ENCODE measurements at places on chromosomes 16 and 17.

DNA sequence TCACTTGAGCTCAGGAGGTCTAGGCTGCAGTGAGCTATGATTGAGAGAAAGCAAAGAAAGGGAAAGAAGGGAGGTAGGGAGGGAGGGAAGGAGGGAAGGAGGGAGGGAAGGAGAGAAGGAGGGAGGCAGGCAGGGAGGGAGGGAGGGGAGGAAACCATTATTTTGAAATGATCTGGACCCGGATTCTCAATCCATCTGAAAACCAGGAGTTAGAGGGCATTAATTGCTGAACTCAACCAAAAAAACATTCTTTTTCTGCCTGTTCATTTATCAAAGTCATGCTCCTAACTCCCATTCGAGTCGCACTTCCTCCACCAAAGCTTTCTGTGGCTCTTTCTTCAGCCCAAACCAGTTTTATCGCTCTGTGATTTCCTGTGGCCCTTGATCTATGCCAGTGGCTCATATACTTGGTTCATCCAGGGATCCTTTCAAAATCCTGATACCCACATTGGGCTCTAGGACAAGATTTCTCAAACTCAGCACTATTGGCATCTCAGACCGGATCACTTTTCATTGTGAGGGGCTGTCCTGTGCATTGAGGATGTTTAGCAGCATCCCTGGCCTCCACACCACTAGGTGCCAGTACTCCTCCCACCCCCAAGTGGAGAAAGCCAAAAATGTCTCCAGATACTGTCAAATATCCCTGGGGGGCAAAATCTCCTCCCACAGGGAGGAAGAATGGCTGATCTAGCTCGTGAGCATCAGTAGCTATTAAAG lies 38.2 kb downstream of the CMTM4 start:
- DNase-seq: no peak

DNA sequence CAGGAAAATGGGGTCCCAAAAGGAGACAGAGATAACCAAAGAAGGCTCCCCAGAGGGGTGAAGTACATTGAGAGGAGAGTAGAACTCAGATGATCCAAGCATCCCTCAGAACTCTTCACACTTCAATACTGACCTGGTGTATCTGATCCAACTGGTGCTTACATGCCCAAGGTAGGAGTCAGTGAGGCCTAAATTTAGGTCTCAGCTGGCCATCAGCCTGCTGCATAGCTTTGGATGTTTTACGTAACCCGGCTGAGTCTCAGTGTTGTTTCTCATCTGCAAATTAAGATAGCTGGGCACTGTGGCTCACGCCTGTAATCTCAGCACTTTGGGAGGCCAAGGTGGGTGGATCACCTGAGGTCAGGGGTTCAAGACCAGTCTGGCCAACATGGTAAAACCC lies 11.6 kb upstream of the GOSR2 start:
- DNase-seq: no peak

DNA sequence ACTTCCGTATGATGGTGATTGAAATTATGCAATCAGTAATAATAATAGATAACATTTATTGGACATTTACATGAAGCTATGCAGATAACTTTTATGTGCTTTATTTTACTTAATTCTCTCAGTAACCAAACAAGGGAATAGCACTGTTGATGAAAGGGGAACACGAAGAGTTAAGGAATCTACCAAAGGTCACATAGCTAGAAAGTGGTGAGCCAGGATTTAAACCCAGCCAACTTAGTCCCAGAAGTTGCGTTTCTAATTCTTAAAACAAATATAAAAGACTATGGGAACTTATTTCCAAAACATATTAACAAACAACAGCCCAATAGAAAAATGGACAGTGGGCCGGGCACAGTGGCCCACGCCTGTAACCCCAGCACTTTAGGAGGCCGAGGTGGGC lies 9.7 kb downstream of the SPNS3 start:
- no peak for DNase-seq

GRCh38 chr17:58328195-58329034 lies at the start of gene TSPOAP1:
TSPOAP1 (minus strand) TSS chr17:58328795; CDS start chr17:58327920, 875 bp downstream.
- peak; percentile 77 for DNase-seq

DNA sequence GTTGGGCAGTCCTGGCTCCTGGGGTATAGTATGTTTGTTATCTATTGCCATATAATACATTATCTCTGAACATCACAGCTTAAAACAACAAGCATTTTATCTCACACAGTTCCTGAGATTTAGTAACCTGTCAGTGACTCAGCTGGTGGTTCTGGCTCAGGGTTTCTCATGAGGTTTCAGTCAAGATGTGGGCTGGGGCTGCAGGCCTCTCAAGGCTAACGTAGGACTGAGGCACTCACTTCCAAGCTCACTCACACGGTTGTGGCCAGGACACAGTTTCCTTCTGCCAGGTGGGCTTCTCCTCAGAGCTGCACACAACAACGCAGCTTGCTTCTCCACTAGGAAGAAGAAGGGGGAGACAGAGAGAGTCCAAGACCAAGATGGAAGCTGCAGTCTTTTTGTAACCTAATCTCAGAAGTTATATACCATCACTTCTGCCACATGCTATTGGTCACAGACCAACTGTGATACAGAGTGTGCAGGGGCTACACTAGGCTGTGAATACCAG lies 10.3 kb upstream of the MED13 start:
- no peak for DNase-seq

DNA sequence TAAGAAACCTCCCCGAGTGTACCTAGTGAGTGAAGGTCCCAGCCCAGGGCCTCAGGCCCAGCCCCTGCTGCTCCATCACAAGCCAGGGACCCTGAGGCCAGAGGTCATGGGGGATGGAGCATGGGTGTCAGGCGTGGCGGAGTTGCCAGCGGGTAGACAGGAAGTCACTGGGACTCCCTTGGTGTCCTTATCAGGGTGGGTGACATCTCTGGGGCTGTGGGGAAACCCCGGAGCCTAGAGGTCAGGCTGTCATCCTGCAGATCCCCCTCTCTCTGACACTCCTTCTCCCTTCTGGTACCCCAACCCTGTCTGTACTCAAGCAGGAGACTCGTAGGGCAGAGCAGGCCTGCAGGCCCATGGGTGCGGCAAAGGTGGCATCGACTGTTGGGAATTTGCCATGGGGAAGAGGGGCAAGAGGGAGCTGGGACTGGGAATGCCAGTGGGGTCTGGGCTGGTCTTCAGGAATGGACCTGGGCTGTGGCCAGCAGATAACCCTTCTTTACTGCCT lies 10.8 kb upstream of the ADGRG1 start:
- DNase-seq: no peak

DNA sequence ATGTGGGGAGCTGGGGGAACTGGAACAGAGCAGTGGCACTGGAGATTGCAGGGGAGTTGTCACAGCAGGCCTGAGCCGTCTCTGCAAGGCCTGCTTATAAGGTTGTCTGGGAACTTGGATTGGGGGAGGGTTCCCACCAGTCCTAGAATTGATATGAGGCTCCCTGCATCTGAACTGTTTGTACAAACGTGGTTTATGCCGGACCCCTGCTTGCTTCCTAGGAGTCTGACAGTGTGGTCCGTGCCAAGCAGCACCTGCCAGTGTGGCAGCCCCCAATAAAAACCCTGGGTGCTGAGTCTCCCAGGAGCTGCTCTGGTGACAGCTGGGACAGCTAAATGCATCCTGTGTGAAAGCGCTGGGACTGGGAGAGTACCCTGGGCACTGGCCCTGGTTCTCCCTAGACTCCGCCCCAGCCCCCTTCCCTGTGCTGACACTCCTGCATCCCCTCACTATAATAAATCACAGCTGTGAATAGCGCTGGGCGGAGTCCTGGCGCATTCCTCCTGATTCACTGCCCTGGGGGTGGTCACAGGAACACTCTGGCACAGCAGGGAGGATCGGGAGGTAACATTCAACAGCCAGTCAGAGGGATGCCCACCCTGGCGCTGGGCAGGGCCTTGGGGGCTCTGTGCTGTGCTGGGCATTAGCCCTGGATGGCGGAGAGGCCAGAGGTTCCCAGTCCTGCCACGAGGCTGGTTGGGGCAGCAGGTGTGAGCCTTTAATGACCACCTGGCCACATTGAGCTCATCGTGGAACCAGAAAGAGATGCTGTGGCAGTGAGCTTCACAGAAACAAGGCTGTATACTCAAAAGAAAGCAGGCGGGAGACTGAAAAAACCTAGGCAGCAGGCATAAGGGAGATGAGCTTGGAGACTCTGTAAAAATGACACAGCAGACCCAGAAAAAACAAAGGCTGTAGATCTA lies 45.6 kb downstream of the RMI2 start:
- no peak for DNase-seq

DNA sequence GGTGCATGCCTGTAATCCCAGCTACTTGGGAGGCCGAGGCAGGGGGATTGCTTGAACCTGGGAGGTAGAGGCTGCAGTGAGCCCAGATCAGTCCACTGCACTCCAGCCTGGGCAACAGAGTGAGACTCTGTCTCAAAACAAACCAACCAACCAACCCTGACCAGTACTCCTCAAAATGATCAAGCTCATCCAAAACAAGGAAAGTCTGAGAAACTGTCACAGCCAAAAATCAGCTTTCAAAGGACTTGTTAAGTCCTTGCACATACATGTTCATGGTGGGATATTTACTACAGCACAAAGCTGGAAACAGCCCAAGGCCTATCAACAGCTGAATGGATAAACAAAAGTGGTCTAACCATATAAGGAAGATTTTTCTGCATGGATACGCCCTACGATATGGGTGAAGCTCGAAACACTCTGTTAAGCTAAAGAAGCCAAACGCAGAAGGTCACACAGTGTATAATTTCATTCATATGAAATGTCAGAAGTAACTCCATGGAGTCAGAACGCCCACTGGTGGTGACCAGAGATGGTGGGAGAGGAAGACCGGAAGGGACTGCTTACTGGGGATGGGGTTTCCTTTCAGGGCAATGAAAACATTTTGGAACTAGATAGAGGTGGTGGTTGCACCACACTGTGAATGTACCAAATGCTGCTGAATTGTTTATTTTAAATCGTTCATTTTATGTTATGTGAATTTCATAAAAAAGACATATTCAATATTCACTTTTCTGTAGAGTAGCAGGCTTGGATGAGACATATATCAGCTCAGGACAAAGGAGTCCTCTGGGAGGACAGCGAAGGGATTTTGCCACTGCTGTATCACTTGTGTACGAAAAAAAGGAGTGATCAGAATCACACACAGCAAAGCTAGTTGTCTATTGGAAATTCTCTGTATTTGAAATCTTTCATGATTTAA lies 17.7 kb downstream of the CCL17 start:
- DNase-seq: no peak

DNA sequence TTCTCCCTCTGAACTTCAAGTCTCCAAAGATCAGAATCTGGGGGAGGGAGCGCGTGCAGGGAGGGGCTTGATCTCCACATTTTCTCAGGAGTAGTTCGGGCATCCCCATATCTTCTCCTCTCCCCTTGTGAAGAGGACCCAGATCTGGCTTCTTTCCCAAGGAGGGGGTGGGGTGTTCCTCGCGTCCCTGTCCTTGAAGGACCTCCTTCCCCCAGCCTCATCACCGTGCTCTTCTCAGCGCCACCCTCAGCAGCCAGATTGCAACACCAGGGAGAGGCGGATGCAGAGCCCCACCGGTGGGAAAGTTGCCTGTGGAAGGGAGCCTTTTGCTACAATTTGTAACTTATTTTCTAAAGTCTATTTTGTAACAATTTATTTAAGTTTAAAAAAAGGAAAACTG lies 5.7 kb downstream of the PRSS53 start:
- DNase-seq: no peak

DNA sequence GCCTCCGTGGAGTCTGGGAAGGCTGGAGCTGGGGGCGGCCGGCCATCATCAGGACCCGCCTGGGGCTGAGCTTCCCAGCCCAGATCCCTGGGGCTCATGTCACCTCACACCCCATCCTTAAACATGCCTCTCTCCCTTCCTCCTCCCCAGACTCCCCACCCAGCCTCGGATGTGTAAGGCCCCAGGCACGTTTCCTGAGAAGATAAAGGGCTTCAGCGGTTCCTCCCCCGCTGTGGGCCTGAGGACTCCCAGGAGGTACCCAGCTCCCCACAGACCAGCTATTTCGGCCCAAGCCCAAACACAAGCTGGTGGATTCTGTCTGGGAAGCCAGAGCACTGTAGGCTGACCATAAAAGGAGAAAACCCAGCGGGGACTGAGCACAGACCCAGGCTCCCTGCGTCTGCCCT lies 49.2 kb downstream of the MYH11 start:
- DNase-seq: no peak

- DNase-seq: no peak
These were observed 24.0 kb upstream of the SALL1 start for GRCh38 chr16:51175081-51175480.

- DNase-seq: no peak
These were observed 239.3 kb upstream of the WSCD1 start for GRCh38 chr17:5830921-5831320.

DNA sequence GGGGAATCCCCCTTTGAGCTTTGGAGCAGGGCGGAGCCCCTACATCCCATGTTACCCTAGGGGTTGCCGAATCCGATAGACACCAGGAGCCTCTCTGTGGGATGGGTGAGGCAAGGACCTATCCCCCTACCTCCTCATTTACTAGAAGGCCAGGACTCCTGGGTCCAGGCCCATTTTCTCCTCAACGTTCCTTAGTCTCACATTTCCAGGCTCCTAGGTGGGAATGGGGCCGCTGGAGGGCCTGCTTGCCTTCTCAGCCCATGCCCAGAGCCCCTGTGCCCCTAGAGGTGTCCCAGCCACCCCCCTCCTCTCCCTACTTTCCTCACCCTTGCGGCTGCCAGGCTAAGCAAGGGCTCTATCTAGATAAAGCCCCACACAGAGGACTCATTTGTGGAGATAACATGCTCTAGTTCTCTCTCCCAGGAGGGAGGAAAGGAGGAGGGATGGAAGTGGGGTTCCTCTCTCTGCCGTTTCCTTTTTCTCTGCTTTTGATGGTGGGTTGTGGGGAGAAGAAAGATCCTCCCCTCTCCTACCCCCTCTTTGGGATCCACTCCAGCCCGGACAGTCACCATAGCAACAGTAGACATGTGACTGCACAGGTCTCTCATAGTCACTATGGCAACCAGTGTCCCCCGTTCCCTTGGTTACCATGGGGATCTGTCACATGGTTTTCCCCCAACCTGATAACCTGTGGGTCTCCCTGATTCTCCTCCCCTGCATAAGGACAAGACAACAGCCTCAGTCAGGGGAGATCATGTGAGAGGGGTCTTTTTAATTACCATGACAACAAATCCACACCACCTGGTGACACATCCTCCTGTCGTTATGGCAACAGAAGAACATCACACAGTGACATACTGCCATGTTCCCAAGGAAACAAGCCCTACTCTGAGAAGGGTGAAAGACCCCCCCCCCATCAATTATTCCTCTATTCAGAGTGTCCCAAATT lies 5.2 kb downstream of the CACNA1G start:
- DNase-seq: no peak

- no peak for DNase-seq
These were observed 22.5 kb downstream of the RAB11FIP4 start for GRCh38 chr17:31413874-31414549.

DNA sequence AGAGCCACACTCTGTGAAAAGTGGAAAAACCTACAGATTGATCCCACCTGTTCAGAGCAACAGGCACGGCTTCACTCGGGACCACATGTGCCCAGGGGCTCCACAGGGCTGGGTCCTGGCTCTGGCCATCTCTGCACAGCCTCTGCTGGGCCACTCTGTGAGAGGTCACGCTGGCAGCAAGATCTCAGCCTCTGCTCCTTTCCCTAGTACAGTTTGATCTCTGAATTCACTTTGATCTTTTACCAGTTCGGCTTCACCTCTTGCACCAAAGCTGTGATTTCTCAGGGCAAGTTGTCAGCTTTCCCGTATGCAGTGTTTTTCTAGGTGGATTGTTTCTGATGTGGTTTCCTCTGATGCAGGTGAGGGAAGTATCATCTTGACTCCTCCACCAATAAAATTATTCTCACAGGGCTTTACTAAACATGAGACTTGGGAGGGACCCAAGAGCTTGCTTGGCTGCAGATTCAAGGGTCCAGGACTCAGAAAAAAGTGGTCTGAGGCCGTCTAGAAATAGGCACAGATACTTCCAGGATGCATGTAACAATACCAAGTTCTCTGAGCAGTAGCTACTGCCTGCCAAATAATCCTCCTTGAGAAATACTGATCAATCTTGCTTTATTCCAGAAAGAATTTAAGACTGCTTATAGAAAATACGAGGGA lies 24.0 kb upstream of the ALDH3A1 start:
- DNase-seq: no peak

Measured in stimulated activated CD8-positive, alpha-beta memory T cell treated with anti-CD3 and anti-CD28 coated beads, Interleukin-4, amount 100 ng/mL, for 4 hours (primary cell).